T47D (cell line): ENCODE measurements at places on chromosomes 3 and 15.

DNA sequence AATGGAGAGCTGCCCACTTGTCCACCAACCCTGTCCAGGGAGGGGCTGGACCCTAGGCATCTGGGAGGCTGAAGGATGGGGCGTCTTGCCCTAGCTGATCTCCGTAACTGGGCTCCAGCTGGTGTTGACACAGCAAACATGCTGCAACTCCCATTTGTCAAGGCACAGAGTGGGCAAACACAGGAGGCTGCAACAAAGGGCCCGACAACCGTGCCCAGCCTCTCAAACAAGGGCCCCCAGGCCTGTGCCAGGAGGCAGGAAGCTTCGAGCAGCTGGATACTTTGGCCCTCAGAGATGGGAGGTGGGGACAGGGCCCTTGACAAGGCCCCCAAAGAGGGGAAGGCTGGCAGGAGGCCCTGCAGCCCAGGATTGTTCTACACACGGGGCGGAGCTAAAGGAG lies 64.2 kb upstream of the TMEM115 start:
- peak; percentile 20 for DNase-seq

GRCh38 chr15:91171334-91171733 lies 71.3 kb downstream of the SV2B start:
- DNase-seq, result no peak

DNA sequence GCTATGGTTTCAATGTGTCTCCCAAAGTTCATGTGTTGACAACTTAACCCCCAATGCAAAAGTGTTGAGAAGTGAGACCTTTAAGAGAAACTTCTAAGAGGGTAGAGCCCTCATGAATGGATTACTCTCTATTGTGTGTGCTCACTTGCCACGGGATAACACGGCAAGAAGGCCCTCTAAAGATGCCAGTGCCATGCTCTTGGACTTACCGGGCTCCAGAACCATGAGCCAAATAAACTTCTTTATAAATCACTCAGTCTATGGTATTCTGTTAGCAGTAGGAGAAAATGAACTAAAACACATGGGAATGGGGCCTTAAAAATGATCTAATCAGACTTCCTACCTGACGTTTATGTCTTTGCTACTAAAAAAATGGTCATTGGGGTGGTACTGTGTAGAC lies 2.6 kb upstream of the TCF12 start:
- no peak for DNase-seq

DNA sequence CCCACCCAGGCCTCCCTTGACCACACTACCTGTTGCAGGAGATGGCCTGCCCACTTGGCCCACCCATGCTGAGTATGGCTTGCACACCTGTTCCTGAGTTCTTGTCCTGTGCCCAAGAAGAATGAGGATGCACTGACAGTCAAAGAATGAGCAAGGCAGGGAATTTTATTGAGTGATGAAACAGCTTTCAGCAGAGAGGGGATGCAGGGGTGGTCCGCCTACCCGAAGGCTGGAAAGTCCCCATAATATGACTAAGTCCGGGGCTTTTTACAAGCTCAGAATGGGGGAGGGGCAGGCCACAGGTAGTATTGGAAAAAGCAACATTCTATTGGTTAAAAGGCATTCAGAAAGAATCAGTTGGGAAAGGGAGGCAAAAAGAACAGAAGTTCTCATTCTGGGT lies 29.9 kb upstream of the RNU6-1 start:
- DNase-seq, result no peak

DNA sequence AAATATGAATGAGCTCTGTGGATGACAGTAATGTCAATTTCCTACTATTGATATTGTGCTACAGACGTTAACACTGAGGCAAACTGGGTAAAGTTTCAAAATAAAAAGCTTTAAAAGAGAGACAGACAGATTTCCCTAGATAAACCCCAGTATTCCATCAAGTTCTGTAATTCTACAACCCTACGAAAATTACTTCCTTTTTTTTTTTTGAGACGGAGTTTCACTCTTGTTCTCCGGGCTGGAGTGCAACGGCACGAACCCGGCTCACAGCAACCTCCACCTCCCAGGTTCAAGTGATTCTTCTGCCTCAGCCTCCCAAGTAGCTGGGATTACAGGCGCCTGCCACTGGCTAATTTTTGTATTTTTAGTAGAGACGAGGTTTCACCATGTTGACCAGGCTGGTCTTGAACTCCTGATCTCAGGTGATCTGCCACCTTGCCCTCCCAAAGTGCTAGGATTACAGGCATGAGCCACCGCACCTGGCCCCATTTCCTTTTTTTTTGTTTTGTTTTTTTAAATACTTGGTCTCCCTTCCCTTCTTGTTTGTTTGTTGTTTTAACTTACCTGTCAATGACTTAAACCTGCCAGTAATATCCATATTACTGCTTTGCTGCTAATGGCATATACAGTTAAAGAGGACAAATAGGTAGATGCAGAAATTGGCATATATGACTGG lies 57.2 kb downstream of the CBLB start:
- no peak for DNase-seq

- no peak for DNase-seq
Measured at GRCh38 chr3:128100161-128100560, 23.5 kb downstream of the RUVBL1 start.

DNA sequence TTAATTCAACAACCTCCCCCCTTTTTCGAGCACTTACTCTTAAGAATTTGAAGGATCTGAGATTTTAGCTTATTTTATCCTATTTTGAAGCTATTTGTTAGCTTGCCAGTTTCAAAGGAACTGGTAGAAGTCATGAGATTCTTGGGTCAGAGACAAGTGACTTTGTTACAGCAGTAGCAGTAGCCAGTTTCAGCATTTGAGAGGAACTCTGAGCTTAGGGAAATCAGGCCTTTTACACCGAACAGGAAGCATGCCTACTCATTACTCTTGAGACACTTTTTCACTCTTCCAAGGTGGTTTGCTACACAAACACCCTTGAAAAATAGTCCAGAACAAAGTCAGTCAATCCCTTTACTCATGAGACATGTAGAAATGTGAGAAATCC lies 24.5 kb upstream of the TM4SF1 start:
- no peak for DNase-seq

GRCh38 chr3:159189994-159190669 lies 388.3 kb downstream of the MFSD1 start:
- no peak for DNase-seq

DNA sequence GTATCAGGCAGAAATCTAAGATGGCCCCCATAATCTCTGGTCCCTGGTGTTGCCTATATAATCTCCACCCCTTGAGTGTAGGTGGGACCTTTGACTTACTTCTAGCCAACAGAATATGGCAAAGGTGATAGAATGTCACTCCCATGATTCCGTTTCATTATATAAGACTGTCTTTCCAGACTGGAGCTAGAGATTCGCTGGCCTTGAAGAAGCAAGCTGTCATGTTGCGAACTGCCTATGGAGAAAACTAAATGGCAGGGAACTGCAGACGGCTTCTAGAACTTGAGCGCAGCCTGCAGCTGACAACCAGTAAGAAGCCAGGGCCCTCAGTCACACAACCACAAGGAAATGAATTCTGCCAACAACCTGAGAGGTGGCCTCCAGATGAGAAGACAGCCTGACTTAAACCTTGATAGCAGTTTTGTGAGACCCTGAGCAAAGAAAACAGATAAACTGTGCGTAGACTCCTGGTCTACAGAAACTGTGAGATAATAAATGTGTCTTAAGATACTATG lies 2.2 kb upstream of the KPNA1 start:
- no peak for DNase-seq

DNA sequence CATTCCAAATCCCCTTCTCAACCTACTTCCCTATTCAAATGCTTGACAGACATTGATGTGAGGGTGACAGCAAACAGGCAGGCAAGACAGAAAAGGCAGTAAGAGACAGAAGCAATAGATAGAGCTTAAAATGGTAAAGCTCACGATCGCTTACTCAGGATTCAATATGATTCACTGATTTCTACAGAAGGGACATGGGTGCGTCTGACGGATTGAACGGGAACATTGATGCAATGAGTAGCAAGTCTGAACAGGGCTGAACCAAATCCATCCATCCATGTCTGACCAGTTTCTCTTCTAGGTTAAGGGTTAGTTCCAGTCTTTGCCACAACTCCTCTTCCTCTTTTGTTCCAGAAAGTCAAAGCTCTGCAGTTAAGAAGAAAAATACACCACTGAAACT lies 35.1 kb downstream of the P2RY1 start:
- DNase-seq, result peak; percentile 3

DNA sequence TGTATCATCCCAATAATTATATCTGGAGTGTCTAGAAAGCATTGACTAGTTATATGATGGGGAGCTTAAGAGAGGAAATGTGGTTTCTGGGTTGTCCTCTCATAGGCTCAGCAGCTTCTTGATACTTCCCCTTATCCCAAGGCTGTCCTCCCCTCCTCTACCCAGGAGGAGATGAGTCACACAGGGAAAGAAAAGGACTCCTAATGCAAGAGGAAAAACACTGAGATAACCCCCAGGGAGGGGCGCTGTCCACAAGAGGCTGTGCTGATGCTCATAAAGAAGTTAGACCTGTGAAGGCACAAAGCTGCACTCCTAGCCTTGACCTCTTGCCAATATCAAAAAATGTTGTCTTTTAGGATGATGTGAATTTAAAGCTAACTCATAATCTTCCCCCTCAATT lies 28.8 kb upstream of the GYG1 start:
- DNase-seq, result no peak

DNA sequence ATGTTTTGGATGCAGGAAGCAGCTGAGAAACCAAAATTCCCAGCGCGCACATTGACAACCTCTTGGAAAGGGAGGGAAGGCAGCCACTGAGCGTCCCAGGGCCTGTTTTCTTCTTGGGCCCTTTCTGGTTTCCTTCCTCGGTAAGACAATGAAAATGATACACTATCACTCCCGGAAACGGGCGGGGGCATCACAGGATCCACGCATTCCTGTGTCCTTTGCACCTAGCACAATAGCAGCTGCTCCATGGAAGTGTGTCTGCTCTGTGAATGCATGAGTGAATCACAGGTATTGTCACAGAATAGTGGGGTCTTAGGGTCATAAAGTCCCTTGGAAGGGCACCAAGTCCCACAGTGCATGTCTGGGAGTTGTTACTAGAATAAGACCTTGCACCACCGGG lies 6.3 kb upstream of the ITPKA start:
- no peak for DNase-seq

DNA sequence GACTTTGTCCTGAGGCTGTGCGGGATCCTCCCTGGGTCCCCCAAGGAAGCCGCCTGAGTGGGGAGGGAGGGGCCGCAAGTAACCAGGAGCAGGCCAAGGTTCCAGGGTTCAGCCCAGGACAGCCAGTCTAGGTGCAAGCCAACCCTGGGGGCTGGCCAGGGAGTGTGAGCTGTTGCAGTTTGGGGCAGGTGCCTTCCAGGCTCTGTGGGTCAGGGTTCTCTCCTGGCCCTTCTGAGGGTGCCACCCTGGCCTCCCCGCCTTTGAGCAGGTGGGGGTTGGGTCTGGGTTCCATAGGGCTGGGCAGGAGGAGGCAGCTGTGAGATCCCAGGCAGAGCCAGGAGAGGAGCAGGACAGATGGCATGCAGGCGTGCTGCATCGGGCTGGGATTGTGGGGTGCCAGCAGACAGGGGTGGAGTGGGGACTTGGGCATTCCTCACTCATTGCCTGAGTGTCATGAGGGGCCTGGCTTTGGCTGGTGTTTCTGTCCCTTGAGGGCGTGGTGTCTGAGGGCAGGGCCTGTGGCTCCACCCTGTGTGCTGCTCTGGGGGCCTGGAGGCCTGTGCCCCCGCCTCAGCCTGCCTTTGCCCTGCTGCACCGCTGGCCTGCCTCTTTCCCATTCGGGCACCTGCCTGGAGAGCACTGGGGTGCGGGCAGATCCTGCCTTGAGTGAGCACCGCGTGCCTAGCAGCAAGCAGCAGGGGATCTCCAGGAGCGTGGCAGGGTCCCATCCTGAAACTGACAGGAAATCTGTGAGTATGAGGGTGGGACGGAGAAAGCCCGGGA lies 18.4 kb downstream of the KLF13 start:
- no peak for DNase-seq

- no peak for DNase-seq
Measured at GRCh38 chr3:99118381-99118780, 216.9 kb upstream of the DCBLD2 start.

DNA sequence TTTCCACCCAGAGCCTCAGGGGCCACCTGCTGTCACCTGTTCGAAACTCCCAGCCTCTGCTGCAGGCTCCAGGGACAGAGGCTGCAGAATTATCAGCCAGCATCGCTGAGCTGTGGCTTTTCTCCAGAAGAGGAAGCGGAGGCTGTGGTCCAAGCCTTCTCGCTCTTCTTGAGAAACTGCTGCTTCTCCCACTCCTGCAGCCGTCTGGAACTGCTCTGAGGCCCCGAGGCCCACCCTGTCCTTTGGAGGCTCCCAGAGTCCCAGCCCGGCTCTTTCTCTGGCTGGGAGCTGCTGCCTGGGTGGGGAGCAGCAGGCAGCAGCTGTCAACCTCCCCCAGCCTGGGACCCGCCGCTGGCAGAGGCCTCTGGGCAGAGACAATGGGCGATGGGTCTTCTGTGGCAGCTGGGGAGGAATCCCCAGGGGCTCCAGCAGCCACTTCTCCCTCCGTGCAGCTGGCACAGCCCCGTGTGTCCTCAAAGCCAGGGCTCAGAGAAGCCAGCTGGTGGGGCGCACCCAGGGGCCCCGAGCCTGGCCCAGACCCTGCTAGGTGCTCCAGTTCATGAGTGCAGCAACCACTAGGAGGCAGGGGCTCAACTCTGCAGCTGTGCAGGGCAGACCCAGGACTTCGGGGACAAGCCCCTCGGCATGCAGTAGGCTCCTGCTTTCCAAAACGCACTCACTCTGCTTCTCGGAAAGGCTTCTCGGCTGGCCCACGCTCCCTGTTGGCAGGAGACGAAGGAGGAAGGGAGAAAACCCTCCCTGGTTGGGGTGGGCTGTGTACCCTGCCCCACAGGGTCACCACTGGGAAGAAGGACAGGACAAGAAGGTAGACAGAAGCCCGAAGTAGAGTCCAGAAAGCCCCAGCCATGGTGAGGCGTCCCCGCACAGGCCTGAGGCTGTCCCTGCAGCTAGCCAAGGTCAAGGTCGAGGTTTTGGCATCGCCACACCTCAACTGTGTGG lies 49.9 kb upstream of the FURIN start:
- DNase-seq, result no peak

DNA sequence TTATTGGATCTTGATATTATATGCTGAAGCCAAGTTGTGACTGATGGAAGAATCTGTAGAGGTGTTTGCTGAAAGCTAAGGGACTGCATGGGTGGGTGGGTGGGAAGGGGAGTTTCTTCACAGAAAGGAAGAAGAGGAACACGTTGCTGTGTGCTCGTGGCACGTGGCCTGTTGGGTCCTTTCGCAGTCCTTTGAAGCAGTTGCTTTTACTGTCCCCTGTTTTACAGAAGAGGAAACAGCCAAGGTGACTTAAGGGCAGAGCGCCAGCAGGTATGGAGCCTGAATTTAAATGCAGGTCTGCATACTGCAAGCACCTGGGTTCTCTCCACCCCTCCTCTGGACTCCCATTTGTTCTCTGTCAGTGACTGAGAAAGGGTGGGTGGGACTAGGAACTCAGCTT lies 59.4 kb upstream of the PRR23C start:
- no peak for DNase-seq

GRCh38 chr15:41490355-41490754 lies 3.3 kb upstream of the ITPKA start:
- no peak for DNase-seq

- DNase-seq, result no peak
Measured at GRCh38 chr15:71131601-71132362, 16.5 kb downstream of the THSD4 start.
